ENCODE measurements at places on chromosomes 2 and 18.

DNA sequence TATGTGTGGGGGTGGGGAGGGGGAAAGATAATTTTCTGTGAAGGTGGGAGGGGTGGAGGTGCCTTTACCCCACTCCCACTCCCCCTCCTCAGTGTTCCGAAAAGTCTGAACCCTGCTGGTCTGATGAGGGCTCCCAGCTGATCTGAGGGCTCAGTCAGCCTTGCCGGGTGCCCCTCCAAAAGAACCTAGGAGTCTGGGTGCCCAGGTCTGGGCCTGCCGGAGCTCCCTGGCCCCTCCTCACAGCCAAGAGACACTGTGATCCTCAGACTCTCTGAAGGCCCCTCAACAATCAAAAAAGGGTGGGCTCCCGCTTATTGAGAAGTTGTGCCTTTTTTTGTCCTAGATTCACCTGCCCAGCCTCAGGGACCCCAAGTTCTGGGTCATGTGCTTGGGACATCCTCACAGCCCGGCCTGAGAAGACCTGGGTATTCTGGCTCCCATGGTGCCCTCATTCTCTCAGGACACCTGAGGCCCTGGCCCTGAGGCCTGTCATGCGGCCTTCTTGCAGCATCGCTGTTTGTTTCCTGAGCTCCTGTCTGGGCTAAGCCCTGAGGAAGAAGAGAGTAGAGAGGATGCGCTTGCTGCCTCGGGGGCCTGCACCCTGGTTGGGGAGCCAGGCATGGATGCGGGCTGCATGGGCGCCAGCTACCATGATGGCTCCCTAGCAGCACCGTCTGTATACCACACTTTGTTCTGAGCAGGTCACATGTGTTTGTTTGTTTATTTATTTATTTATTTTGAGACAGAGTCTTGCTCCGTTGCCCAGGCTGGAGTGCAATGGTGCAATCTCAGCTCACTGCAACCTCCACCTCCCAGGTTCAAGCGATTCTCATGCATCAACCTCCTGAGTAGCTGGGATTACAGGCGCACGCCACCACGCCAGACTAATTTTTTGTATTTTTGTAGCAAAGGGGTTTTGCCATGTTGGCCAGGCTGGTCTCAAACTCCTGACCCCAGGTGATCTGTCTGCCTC, 44.0 kb downstream of the SDC1 start:
- no peak for DNase-seq

GRCh38 chr2:45373534-45373933, 237.5 kb downstream of the SRBD1 start:
- DNase-seq: no peak

DNA sequence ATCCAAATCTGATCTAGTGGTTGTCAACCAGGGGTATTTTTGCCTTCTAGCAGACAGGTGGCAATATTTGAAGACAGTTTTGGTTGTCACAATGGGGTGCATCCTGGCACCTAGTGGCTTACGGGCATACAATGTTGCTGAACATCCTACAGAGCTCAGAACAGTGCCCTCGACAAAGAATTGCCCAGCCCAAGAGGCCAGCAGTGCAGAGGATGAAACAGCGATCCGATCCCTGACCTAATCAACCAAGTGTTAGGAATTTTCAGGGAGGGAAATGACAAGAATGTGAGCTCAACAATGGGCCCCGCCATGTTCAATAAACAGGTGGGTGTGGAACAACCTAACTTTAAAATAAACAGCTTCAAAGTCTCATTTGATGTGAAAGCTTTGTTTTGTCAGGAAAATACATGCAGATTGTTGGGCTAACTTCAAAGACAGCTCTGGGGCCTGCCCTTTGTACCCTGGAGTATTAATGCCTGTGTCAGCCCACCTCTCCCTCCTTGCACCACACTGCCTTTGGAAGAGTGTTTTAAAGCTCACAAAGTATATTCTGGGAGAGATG, 22.5 kb upstream of the SCYGR5 start:
- DNase-seq: no peak

- DNase-seq: no peak
Observed at GRCh38 chr18:2913398-2914005, 66.7 kb downstream of the EMILIN2 start.

DNA sequence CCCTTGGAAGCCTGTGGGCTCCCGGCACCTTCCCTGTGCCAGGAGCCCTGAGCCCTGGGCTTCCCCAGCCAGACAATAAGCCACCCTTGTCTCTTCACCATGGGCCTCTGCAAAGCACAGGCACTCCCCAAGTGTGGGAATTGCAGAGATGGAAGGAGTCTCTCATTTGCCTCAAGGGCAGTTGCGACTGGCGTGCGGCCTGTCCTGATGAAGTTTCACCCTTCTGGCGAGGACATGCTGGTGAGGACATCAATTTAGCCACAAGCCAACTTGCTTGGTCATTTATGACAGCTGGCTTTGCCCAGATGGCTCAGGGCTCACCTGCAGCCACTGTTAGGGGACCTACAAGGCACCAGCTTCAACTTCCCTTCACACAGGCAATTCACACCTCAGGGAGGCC, 180.2 kb downstream of the ANAPC1 start:
- no peak for DNase-seq

- no peak for DNase-seq
Observed at GRCh38 chr2:38095996-38096861, 20.3 kb upstream of the CYP1B1 start.

GRCh38 chr18:59619816-59620215, 77.4 kb downstream of the CCBE1 start:
- no peak for DNase-seq

GRCh38 chr2:73821227-73821626, 7.5 kb upstream of the STAMBP start:
- DNase-seq: no peak

- DNase-seq: no peak
Observed at GRCh38 chr2:17517481-17518211, 594 bp downstream of the RAD51AP2 start.

- DNase-seq: no peak
Observed at GRCh38 chr18:10228326-10228725, 226.1 kb upstream of the APCDD1 start.

GRCh38 chr2:151853070-151853758, 25.0 kb upstream of the ARL5A start:
- DNase-seq: no peak

GRCh38 chr2:233252227-233252626, 754 bp downstream of the ATG16L1 start:
- no peak for DNase-seq
